Upper lobe of left lung (tissue), 6 donors: ENCODE measurements at places on chromosomes 6 and 20. TPM values are rescaled to one million over a fixed set of nuclear protein-coding genes. Genes with fewer than 3 reads are reported as not detected.

GRCh38 chr6:33241968-33242367 is 29.7 kb downstream of the VPS52 start:
- no peak overlapping the region for H3K27ac ChIP-seq
- no peak overlapping the region for H3K4me3 ChIP-seq
- no peaks in the 10 kb centered on the region for H3K36me3 ChIP-seq
- no peaks in the 10 kb centered on the region for H3K4me1 ChIP-seq
- H3K27me3 ChIP-seq, result no peaks in the 10 kb centered on the region

- no peak for DNase-seq
- H3K4me3 ChIP-seq, result no peak overlapping the region
- no peaks in the 10 kb centered on the region for H3K27me3 ChIP-seq
- H3K36me3 ChIP-seq, result no peaks in the 10 kb centered on the region
Measured at GRCh38 chr6:123306334-123306733, 310.3 kb downstream of the CLVS2 start.

MARCKS gene
- total RNA-seq, result 85.8 TPM

CABLES2 gene
- 5.2 TPM for total RNA-seq

ARMH2 gene
- not detected for total RNA-seq

GHRH gene
- total RNA-seq, result not detected
